WERI-Rb-1 (cell line): ENCODE measurements at places on chromosomes 12 and 14.

GRCh38 chr14:24695265-24696241 lies 61.6 kb upstream of the GZMB start:
- DNase-seq, result no peak

GRCh38 chr12:89544681-89545184 lies 18.9 kb upstream of the POC1B start:
- peak; percentile 90 for DNase-seq

GRCh38 chr14:65345266-65345665 lies 67.3 kb upstream of the FUT8 start:
- no peak for DNase-seq

DNA sequence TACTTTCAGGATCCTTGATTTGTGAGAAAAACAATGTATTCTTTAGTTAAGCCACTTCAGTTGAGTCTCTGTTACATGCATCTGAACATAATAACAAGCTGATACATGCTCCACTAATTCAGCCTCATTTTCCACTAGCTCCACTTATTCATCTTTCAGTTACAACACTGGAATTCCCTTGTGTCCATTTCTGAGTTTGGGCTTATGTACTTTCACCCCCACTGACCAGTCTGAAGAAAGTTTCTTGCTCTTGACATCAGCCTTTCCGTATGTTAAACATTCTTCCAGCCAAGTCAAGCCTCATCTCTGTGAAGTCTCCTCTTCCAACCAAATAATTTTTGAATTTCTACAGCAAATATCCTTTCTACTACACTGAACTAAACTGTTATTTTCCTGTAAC lies 592.5 kb upstream of the NOVA1 start:
- no peak for DNase-seq

- DNase-seq, result no peak
These were observed 77.7 kb downstream of the KCNK10 start for GRCh38 chr14:88245321-88245720.

DNA sequence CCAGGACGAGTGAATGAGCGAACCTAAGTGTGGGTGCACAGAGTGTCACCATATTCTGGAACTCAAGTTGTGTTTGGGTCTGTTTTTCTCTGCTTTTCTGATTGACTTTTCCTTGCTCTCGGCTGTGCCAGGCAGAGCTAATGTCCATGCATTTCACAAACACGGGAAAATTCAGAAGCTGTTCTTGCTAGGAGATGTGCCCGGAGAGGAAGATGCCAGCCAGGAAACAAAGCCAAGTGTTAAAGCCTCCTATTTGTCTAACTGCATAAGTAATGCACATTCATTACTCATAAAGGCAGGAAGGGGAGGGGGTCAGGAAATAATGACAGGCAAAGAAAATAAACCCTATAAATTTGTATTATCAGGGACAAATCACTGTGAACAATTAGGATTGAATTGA lies 250.4 kb upstream of the SFSWAP start:
- DNase-seq, result no peak

GRCh38 chr12:127590868-127591267 lies 676.1 kb upstream of the TMEM132C start:
- no peak for DNase-seq

DNA sequence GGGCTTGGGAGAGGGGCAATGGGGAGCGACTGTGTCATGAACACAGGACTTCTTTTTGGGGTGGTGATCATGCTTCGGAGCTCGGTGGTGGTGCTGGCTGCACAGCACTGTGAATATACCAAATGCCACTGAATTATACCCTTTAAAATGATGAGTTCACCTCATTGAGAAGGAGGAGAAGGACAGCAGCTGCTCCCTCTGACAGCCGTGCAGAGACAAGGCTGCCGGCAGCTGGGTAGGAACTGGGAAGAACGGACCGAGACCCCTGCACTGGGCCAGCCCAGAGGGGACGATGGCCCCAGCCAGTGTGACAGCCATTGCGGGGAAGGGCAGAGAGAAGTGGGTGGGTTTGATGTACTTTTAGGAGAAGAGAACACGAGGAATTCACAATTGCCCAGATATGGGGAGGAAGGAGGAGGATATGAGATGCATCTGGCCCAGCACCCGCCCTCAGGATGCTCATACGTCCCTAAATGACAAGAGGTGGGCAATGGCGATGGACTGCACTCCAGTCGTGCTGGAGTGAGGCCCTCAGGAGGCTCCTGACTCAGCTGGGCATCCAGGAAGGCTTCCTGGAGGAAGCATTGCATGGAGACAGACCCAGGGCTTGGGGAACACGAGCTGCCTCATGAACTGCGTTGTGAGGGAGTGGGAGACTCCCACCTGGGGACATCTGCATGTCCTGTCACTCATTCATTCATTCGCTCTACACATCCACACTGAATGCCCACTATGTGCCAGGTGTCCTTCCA lies 64.3 kb upstream of the C14orf180 start:
- DNase-seq, result no peak
